Peyer's patch (tissue), 4 donors: ENCODE measurements at places on chromosomes 13 and 19.

DNA sequence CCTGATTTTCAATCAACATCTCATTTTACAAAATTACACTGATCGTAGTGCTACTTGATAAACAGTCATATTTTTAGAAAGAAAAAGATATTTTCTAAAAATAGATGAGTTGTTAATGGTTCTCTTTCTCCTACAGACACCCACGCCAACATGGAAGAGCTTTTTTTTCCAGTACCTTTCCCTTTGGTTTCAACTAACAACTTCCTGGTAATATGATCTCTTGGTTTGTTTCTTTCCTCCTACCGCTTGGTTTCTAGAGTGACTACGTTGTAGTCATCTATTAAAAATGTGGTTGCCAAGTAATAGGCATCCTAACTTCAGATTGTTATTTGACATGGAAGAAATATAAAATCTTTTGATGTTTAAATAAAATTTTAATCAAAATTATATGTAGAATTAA lies 189.0 kb downstream of the LACC1 start:
- no peak for DNase-seq

- no peak for DNase-seq
Measured at GRCh38 chr13:100767192-100767591, 92.6 kb upstream of the TMTC4 start.

DNA sequence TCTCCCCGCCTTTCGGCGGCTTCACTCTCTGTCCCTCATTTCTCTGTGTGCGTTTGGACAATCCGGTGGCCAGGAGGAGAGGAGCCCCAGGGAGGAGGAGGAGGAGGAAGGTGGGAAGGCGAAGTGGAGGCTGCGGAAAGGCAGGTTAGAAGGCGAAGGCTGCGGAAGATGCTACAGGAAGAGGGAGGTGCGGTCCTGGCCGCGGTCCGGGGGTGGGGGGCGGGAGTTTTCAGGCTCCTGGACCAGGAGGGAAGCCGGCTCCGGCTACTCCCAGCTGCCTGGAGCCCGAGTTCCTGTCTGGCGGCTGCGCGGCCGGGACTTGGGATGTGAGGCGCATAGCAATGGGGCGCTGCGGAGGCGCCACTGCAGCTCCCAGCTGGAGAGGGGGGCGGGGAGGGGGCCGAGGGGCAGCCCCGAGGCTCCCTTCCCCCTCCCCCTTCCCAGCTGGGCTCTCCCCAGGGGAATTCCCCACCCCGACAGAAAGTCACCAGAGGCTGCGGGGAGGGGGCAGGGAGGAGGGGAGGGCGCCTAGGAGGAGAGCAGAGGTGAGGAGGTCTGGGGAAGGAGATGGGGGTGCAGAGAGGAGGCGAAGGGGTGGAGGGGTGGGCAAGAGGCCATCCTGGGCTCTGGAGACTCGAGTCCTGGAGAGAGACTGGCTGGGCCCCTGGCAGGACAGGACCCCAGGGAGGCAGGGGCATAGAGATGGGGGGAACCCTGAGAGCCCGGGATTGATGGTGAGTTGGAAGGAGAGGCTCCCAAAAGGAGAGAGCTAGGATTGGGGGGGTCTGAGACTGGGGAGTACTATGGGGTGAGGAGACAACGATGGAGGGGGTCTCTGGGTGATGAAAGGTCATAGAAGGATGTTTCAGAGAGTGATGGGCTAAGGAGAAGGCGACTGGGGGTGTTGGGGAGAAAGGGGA lies 2.0 kb downstream of the LRRC4B start:
- no peak for DNase-seq

DNA sequence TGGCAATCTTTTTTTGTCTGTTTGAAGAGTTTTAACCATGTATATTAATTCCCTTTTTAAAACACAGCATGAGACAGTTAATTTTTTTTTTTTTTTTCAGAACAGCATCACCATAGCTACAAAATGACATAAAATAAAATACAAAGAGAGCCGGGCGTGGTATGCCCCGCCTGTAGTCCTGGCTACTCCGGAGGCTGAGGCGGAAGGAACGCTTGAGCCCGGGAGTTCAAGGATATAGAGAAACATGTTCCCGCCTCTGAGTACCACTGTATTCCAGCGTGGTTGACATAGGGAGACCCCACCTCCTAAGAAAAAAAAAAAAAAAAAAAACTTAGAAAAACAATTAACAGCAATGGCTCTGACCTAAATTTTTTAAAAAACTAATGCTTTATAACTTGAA lies 10.0 kb upstream of the INSR start:
- no peak for DNase-seq

- no peak for DNase-seq
Measured at GRCh38 chr19:10808937-10809649, 26.9 kb downstream of the TMED1 start.

GRCh38 chr13:77065461-77066147 lies 38.6 kb upstream of the FBXL3 start:
- no peak for DNase-seq

DNA sequence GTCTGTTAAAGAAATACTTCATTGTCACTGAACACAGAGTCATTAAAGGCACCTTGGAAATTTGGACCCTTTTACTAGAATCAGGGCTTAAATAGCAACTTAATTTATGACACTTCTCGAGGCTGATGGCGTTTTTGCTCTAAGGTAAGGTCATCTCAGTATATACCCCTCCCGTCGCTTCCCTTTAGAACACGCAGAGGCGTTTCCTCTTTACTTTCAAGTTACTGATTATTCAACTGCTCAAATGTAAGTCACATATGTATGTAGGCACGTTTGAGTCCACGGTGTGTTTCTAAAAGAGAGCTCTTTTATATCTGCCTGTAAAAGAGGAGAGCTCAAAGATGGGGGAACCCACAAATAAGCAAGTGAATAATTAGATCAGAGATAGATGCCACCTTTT lies 181.5 kb downstream of the TSHZ3 start:
- DNase-seq: no peak

GRCh38 chr19:8245869-8246835 lies 37.0 kb downstream of the CERS4 start:
- DNase-seq: no peak

- DNase-seq: no peak
Measured at GRCh38 chr13:69589531-69590235, 517.9 kb upstream of the ATXN8OS start.

DNA sequence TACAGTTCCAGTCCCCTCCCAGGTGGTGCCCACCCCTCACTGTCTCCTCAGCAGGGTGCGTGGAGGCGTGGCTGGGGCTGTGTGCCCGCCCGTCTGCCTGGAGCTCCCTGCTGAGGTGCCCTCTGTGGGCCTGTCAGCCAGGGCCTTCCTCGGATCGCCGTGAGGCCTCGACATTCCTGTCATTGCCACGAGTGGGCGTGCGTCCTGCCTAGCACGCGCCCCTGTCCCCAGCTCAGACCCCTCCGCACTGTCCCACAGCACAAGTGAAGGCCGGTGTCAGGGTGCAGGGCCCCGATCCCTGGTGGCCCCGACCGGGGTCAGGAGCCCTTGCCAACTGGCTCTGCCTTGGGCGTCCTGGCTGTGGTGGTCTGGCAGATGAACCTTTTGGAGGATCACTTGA lies 32.2 kb downstream of the DOT1L start:
- DNase-seq: no peak

DNA sequence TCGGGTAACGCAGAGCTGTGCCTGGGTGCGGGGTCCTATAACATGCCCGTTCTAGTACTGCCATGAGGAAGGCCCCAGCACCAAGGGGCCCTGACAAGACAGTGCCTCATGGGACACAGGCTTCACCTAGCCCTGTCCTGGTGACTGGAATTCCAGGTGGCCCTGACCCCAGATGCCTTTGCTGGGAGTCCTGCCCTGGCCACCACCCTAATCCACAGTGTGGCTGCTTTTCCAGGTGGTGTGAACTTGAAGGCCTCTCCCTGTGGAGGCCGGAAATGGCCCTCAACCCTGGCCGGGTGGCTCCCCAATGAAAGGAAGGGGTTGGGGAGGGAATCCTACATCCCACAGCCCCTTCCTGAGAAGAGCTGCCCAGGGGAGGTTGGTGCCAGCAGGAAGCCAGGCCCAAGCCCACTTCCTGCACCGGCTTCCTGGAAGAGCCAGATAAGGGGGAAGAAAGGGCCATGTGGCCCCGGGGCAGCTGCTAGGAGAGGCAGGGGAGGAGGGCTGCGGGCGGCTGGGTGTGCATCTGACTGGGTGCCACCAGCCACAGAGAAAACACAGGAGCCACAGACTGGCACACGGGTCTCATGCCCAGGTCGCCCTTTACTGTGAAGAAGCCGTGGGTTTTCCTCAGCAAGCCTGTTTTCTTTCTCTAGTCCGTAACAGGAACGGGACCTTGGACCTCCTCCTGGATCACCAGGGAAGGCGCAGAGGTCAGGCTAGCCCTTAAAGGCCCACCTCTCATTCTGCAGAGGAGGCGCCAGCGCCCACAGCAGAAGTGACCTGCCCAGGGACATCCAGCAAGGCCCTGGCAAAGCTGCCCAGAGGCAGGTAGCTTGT lies 4.7 kb downstream of the LSM4 start:
- no peak for DNase-seq

GRCh38 chr13:34241332-34241731 lies 423.4 kb downstream of the RFC3 start:
- DNase-seq: no peak

GRCh38 chr19:18131841-18132596 lies 20.9 kb upstream of the PIK3R2 start:
- DNase-seq: no peak

DNA sequence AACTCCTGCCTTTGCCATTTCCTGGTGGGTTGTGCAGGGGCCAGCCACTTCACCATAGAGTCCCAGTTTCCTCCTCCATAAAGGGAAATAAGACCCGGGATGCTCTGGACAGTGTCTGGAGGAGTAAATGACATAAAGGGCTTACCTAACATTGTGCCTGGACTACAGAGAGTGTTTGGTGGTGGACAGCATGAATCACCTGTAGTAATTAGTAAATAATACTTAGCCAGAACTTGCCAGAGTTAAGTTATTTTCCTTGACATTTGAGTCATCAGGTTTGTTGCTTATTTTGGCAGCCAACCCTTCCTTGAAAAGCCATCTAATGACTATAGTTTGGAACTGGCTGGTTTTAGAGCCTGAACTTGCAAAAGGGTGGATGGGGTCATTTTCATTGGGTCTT lies 159.2 kb downstream of the SLC7A1 start:
- DNase-seq: no peak

GRCh38 chr19:40304306-40304705 lies 19.2 kb upstream of the AKT2 start:
- DNase-seq: no peak

DNA sequence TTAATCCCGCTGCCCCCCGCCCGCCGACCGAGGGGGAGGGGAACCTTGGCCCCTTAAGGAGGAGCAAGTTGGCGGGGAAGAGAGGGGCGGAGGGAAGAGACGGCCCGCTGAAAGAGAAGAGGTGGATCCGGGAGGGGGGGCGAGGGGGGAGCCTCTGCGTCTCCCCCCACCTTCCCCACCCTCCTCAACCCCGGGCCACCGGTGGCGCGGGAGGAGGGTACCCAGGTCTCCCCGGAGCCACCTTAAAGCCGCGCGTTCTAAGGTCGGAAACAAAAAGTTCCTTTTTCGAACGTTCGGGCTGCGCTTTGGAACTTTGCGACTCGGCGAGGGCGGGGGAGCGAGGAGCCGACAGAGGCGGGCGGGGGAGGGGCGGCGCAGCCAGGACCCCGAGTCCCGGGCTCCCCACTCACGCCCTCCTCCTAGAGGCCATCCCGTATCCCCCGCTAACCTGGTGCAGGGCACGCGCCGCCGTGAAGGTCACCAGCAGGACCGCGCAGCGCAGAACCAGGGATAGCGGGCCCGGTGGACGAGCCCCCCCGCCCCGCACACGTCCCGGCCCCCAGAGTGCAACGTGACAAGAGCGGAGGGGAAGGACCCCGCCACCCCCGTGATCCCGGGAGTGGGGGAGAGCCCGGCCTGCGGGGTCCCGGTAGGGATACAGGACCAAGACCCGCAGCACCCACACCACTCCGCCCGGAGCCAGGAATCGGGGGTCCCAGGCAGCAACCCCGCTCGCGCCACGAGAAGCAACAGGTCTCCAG lies 659 bp downstream of the ERF start:
- DNase-seq: peak; percentile 95

GRCh38 chr19:31173991-31174390 lies 175.2 kb downstream of the TSHZ3 start:
- DNase-seq: no peak

GRCh38 chr13:48410199-48410598 lies 2.7 kb downstream of the LPAR6 start:
- DNase-seq: no peak

GRCh38 chr13:114324334-114324733 lies 10.0 kb downstream of the CHAMP1 start:
- no peak for DNase-seq

DNA sequence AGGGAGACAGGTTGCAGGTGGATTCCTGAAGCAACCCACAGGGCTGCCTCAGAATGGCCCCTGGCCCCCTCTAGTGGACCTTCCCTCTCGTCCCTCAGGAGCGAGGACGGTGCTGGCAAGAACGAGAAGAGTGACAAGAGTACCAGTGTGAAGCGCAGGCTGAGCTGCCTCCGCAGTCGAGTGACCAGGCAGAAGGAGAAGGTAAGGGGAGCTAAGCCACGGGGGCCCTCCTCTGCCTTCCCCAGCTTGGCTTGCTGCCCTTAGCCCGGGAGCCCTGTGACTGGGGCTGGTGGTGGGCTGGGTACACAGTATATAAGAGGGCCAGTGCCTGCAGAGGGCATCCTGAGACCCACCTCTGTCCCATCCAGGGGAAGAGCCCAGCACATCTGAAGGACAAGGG lies 34.0 kb downstream of the ARHGEF18 start:
- peak; percentile 40 for DNase-seq
